Amygdala (tissue), 56 donors: ENCODE measurements at places on chromosomes 1 and 21.

GRCh38 chr21:41680444-41681347 is 86.2 kb downstream of the RIPK4 start:
- no peak for DNase-seq

DNA sequence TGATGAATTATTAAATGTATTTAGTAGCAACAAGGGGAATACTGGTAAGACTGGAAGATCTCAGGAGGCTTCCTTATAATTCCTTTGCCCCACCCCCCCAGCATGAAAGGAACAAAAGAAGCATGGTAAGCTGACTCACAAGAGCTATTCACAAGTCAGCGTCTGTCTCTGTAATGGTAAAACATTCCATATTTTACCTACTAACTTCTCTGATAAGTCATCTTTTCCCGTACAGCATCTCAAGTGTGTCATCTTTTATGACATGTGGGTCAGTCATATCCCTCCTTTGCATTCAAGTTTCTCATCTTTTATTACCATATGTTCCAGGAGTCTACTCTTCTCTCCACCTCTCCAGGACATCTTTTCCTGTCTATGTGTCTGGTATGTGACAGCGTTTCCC is 241.3 kb downstream of the PLA2G4A start:
- DNase-seq, result no peak

GRCh38 chr1:30447701-30448100 is 275.7 kb downstream of the MATN1 start:
- no peak for DNase-seq

DNA sequence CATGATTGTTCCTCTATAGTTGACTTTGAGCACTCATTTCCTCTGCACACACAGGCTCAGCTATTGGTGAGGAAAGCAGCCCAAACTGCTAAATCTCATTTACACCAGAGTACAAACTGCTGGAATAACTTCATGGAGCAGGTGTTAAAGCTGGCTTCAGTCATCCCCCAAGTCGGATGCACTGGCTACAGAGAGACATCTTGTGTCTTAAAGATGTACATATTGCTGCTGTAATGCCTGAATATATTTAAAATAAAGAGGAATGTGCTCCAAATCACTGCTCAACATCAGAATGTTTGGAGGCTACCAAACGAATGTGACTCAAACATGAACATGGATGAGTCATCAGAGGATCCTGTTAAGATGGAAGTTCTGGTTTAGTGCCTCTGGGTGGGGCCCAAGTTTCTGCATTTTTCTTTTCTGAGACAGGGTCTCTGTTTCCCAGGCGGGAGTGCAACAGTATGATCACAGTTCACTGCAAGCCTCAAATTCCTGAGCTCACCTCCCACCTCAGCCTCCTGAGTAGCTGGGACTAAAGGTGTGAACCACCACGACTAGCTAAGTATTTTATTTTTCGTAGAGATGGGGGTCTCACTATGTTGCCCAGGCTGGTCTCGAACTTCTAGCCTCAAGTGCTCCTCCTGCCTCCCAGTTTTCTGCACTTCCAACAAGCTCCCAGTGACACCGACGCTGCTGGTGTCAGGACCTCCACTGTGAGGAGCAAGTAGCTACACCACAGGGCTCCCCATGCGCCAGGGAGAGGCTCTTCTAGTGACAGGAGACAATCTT is 79.0 kb upstream of the KRTAP19-8 start:
- DNase-seq, result no peak

DNA sequence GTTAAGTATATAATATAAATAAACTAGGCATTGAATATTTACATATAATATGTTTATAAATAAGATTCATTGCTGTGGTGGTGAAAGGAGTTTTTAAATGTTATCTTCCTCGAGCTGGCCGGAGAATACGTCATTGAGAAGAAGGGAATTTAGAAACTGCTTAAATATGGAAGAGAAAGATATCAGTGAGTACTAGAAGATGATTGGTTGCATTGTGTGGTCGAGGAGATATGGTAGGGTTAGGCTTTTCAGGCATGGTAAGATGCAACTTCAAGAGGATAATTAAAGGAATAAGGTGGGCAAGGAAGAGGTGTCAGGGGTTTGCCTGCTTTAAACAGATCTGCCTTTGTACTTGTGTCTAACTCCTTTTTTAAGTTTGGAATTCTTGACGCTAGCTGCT is 73.5 kb downstream of the RPS6KC1 start:
- DNase-seq, result no peak

- DNase-seq, result no peak
Measured at GRCh38 chr1:92211166-92211565, 6.5 kb upstream of the C1orf146 start.

- DNase-seq, result no peak
Measured at GRCh38 chr1:165134431-165134830, 222.1 kb downstream of the LMX1A start.

- no peak for DNase-seq
Measured at GRCh38 chr1:221343607-221344006, 398.3 kb downstream of the DUSP10 start.
